ENCODE measurements at places on chromosomes 11 and 22.

DNA sequence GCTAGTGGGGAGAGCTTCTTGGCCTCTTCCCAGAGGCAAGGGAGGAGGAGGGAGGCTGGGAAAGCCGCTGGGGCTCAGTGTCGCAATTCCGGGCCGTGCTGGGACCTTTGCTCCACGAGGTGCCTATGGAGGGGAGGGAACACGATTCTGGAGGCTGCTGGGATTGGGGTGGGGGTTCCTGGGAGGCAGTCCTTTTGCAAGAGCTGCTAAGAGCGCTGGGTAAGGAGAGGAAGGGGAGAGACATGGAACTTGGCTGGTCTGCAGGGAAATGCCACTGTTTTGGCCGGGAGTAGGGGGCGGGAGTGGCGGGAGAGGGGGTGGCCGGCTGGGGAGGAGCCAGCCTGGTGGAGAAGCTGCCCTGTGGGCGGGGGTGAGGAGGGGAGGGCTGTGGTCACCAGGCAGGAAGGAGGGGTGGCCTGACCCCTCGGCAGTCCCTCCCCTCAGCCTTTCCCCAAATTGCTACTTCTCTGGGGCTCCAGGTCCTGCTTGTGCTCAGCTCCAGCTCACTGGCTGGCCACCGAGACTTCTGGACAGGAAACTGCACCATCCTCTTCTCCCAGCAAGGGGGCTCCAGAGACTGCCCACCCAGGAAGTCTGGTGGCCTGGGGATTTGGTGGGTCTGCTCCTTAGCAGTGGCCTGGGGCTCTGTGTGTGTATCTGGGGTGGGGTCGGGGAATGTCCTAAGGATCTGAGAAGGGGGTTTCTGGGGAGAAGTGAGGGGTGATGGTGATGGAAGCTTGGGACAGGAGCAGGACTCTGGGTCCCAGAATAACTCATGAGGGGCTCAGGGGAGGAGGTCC, at the start of gene NR1H3:
TSS of gene NR1H3 (plus strand) at position 480 of the 800 bp plus-strand sequence. CDS start 1,221 bp downstream, outside the sequence.
- no peak for DNase-seq

DNA sequence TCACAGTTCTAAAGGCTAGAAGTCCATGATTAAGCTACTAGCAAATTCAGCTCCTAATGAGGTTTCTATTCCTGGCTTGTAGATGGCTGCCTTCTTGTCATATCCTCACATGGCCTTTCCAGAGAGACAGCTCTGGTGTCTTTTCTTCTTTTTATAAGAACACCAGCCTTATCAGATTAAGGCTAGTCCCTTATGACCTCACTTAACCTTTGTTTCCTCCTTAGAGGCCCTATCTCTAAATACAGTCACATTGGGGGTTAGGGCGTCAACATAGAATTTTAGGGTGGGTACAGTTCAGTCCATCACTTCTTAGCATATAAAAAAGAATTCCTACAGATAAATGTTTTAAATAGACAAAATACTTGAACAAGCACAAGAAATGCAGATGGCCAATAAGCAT, 18.2 kb upstream of the CLPB start:
- DNase-seq: no peak

DNA sequence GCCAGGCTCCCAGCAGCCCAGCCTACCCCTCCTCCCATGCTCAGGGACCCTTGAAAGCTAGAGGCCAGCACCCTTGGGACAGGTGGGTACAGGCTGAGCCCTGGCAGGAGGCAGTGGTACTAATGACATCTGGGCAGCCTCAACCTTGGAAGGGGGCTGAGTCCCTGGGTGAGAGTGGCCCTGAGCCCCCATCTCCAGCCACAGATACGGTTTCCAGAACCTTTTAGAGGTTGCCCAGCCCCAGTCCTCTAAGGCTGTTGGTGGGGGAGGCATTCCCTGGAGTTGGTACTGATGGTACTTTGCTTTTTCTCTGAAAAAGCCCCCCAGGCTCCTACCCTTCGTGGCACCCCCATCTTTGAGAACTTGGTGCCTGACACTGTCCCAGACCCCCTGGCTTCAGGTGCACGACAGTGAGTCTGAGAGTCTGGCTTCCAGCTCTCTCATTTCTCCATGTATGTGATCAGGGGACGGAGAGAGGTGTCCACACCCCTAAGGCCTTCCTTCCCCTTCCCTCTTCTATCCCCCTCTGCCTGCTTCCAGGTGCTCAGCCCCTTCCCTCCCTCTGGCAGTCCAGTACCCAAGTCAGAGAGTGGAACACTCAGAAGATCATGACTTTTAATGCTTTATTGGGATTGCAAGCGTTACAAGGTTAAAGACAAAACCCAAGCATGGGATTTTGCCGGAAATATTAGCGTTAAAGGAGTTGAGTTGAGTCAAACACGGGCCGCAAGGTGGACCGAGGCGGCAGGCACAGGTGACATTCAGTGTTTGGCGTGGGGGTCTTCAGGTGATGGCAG, 10.5 kb downstream of the IGF2 start:
- DNase-seq: no peak

- no peak for DNase-seq
These were observed 21.2 kb upstream of the IL17RA start for GRCh38 chr22:17063411-17064106.

DNA sequence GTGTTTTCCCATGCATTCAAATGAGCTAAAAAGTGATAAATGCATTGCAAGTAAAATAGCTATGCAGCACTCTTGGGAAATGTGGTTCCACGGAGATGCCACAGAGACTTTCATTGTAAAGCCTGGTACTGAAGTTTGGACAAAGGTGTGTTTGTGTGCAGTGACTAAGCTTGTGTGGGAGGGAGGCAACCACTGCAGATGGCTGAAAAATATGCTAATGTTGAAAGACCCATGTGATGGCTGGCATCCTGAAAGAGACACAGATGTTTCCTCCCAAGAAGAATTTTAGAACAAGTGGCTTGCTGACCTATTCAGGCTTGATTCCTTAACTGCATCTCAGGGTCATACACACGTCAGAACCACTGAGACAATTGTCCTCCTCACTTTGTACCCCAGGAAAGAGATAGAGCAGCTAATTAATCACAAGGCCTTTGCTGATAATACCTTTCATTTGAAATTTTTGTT, 73.8 kb downstream of the FAM76B start:
- DNase-seq: peak; percentile 80

- peak; percentile 94 for DNase-seq
These were observed at the start of gene NXF1 for GRCh38 chr11:62805076-62805892. NXF1 (minus strand) TSS chr11:62805440; CDS start chr11:62805356, 84 bp downstream.

DNA sequence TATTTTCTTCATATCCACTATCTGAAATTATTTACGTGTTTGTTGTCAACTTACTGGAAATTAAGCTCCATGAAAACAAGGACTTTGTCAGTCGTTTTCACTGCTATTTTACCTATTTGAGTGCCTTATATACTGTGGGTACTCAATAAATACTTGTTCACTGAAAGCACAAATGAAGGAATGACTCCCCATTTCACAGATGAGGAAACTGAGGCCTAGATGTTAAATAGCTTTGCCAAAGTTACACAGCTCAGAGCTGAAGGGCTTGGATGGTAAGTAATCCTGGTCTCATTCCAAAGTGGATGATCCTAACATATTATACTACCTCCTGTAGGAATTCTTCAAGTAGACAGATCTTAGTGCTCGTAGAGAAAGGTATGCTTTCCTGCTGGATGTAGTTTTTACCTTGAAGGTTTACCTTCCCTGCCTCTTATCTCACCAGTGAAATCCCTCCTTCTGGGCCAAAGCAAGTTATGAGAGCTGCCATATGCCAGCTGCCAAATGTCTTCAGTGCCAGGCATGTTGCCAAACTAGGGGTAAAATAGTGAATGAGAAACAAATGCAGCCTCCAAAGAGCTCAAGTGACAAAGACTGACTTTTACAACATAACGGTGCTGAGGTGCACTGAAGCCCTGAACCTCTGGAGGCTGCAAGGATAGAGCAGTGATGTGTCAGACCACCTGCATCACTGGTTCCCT, 129.7 kb downstream of the TRIM44 start:
- no peak for DNase-seq

Data from epithelial cell of esophagus (primary cell).